Naive thymus-derived CD4-positive, alpha-beta T cell (primary cell): ENCODE measurements at places on chromosomes 6 and 20. TPM values are rescaled to one million over a fixed set of nuclear protein-coding genes. Genes with fewer than 3 reads are reported as not detected.

DEFB127 gene
- polyA plus RNA-seq, result not detected

GSTA2 gene
- polyA plus RNA-seq, result not detected

MKKS gene
- polyA plus RNA-seq, result 36.4 TPM

MLN gene
- polyA plus RNA-seq, result not detected

CDS2 gene
- polyA plus RNA-seq, result 37.8 TPM

CD93 gene
- 0.02 TPM for polyA plus RNA-seq

DNA sequence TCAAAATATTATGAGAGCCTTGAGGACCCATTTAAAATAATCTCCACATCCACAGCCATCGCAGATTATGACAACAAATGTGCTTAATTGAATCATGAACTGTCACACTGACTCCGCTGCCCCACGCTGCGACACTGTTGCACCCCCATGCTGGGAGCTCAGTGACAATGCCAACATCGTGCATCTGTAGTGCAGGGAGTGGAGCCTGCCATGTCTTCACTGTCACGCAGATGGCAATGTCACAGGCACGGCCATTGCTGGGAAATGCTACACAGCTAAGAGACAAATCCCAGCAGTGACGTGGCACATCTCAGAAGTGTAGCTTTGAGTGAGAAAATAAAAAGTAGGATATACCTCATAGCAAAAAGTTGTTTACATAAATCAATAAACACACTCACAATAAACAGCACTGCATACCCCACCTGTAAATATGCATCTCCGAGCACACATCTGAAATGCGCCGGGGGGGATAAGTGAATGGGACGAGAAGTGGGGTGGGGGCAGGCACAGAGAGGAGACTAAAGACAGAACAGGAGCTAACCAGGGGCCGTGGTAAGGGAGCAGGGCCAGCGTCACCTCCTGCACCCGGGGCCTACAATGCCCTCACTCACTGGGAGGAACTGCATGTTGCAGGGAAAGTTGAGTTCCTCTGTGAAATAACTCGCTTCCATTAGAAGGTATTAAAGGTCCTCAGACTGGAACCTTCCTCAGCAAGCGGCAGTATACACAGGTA is 349.9 kb downstream of the THBS2 start:
- DNase-seq, result no peak

DNA sequence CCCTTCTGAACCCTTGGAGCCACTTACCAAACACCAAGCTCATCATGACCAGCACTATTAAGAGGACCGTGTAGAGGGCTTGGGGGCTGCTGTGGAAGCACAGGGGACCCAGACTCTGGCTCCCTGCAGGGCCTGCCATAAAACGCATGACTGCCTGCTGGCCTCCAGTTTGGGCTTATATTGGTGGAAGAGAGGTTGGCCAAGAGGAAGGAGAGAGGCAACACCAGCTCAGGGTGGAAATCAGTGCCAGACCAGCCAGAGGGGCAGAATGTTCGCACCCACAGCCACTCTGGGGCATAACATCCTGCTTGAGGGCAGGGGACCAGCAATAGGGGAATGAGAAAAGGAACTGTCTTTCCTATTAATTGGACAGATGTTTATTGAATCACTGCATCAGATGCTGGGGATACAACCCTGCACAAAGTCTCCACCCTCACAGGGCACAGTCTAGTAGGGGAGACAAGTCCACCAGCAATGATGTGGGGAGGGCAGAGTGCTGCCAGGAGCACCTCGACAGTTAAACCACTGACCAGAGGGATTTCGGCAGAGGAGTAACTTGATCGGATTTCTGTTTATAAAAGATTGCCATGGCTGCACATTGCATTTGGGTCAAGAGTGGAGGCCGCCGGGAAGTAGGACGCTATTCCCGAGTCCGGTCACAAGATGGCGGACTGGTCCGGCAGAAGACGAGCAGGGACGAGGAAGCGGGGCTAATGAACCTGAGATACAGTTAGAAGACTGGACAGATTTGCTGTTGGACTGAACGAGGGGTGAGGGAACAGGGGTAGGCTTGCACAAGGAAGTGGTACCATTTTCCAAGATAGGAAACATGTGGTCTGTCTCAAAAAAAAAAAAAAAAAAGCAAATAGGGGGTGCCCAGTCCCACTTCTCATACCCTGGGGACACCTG is at the start of gene LY6G5C:
Gene LY6G5C, minus strand, starts transcription at position 842 of the 909 bp plus-strand sequence. Its CDS starts 694 bp downstream, at position 148.
- DNase-seq, result peak; percentile 47

DNA sequence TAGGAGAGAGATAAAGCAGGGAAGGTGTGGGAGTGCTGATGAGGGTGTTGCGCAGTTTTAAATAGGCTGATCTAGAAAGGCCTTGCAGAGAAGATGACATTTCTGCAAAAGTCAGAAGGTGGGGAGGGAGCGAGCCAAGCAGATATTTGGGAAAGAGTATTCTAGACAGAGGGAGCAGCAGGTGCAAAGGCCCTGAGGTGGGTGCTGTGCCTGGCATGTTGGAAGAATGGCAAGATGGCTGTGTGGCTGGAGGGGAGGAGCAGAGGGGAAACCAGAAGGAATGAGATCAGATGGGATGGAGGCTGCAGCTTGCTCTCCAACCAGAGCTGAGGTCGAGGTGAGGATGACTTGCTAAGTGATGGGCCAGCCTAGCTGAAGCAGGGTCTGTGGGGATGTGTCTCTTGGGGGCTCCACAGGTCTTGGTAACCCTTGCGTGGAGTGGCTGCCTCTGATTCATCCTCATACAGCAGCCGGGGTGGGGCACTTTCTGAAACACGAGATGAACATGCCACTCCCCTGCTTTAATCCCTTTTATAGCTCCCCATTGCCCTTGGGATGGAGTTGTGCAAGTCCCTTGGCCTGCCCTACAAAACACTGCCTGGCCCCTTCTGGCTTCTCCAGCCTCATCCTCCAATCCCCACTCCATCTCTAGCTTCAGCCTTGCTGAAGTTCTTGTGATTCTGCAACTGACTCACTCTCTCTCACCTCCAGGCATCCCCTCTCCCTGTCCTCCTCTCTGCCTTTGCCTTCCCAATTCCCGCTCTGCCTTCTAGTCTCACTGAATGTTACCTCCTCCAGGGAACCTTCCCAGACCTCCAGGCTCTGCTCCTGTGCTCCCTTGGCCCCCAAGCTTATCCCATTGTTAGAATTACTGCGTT is 94.1 kb downstream of the CDH22 start:
- no peak for DNase-seq

DNA sequence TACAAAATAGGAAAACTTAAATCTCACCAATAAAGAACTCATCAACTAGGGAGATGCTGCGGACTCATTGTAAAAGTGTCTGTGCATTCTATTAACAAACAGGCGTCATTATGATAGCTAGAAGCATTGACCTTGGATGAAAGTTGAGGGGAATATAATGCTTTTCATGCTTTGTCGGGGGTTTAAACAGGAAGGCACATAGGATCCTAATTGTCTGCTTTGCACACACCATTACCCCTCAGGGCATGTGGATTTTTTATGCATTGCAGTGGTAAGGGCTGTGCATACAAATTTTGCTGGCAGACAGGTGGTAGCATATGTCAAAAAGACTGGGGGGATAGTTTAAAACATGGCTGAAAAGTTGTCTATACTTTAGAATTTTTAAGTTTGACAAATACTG is 447.9 kb upstream of the PLCB4 start:
- no peak for DNase-seq

GRCh38 chr6:89199579-89199978 is 17.6 kb downstream of the GABRR1 start:
- DNase-seq, result no peak

- peak; percentile 97 for DNase-seq
Measured at GRCh38 chr20:34876406-34877282, at the start of gene ACSS2. TSS of gene ACSS2 (plus strand) at chr20:34876612. CDS start at chr20:34876646, 34 bp downstream.

GRCh38 chr6:160253714-160254113 is 4.9 kb downstream of the SLC22A2 start:
- DNase-seq, result no peak

GRCh38 chr20:47466213-47466612 is 35.5 kb upstream of the NCOA3 start:
- no peak for DNase-seq

GRCh38 chr6:163289447-163289846 is 125.1 kb upstream of the QKI start:
- DNase-seq, result no peak

DNA sequence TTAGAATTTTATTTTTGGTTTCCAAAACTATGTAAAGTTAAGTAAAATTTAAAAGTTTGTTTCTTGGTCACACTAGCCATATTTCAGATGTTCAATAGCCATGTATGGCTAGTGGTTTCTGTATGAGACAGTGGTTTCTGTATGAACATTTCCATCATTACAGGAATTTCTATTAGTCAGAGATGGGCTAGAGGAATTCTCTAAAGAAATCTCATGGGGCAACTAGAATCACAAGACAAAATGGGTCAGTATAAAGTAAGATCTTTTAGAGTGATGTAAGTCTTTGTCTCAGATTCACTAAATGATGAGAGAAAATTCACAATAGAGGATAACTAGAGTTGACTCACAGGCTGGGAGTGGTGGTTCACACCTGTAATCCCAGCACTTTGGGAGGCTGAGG is 149.0 kb downstream of the FUT9 start:
- DNase-seq, result no peak

- DNase-seq, result no peak
Measured at GRCh38 chr6:133309579-133309978, 68.4 kb downstream of the EYA4 start.

GRCh38 chr20:53427951-53428350 is 165.7 kb downstream of the ZNF217 start:
- DNase-seq, result no peak

DNA sequence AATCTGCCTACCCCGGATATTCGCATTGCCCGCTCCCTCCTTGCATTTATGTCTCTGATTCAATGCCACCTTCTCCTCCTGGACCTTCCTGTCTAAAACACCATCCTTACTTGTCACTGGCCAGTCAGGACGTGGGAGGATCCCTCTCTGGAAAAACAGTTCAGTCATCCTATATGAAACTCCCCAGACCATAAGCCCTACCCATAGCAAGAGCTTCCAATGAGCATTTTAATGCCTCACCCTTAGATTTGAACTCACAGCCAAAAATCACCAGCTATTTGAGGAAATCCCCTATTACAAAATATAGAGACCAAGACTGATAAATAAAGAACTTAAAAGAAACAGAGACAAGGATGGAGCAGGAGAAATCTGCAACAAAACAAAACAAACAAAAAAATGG is 86.4 kb downstream of the SHLD1 start:
- no peak for DNase-seq

- no peak for DNase-seq
Measured at GRCh38 chr6:169722362-169723199, 1.7 kb downstream of the PHF10 start.

DNA sequence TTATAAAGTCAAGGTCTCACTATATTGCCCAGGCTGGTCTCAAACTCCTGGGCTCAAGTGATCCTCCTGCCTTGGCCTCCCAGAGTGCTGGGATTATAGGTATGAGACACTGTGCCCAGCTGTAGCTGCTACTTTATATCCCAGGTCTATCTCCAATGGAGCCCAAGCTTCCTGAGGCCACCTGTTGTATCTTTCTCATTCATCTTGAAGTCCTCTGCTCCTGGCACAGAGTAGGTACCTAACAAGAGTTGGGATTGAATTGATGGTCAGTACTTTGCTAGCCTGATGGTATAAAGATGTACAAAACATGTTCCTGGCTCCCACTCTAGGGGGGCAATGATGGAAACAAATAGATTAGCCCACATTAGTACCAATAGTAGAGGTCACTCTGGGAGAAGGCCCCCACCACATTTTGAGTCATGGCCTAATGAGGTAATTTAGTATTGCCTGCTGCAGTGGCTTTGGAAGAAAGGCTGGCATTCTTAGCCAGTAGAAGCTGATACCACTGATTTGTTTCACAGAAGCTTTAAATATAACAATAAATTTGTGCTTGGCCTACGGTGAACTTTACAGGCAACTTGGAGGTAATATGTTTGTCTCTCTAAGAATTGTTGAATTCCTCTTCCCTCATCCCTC is 5.4 kb downstream of the PTPN1 start:
- DNase-seq, result no peak

DNA sequence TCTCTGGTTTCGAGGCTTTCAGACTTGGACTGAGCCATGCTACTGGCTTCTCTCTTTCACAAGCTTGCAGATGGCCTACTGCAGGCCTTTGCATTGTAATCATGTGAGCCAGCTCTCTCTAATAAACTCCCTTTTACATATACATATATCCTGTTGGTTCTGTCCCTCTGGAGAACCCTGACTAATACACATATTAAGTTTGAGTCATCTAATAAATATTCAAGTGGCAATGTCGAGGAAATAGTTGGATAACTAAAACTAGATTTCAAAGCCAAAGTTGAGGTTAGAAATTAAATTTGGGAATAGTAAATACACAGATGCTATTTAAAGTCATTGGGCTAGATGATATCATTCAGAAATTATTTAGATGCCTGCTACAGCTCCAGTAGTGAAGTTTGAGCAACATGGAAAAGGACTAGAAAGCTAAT is 1343.4 kb downstream of the GRIK2 start:
- DNase-seq, result no peak

DNA sequence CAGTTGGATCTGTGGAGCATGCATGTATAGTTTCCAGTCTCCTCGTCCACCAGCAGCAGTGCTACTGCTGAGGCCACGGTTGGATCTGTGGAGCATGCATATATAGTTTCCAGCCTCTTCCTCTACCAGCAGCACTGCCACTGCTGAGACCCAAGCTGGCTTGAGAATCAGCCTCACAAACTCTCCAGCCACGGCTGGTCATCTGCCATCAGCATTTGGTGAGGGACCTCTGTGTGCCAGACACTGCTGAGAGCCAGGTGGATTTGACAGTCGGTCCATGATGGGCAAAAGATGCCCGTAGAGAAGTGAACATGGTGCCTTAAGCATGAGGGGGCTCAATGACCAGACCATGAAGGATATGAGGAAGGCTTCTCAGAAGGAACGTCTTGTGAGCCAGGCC is 46.4 kb downstream of the SLC9A8 start:
- no peak for DNase-seq

- DNase-seq, result no peak
Measured at GRCh38 chr6:15363523-15364400, 117.9 kb downstream of the JARID2 start.

GRCh38 chr6:13528777-13529343 is 41.5 kb upstream of the GFOD1 start:
- DNase-seq, result no peak

- no peak for DNase-seq
Measured at GRCh38 chr6:126199466-126199865, 140.4 kb upstream of the CENPW start.

- DNase-seq, result no peak
Measured at GRCh38 chr20:50284811-50285375, 94.3 kb downstream of the CEBPB start.

DNA sequence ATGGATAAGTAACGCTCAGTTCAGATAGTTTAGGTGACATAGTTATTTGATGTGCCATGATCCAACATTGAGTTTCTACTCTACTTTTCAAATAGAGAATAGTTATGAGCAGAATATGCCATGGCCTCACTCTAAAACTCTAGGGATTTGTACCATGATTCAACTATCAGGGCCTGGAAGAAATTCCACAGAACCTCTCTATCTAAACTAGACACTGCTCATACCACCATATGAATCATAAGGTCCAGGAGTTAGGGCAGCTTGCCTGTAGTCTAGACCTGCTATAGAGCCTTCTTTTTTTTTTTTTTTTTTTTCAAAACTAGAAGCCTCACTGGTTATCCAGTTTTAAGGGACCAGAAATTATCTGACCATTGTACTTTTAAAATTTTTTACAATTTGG is 571.8 kb upstream of the IMPG1 start:
- no peak for DNase-seq

GRCh38 chr6:45685076-45685475 is 307.3 kb upstream of the SUPT3H start:
- no peak for DNase-seq
